ENCODE measurements at places on chromosomes 3 and 15.

GRCh38 chr3:146692254-146692653 lies 87.1 kb upstream of the PLSCR5 start:
- no peak for DNase-seq

GRCh38 chr3:18223974-18224373 lies 201.2 kb downstream of the SATB1 start:
- no peak for DNase-seq

DNA sequence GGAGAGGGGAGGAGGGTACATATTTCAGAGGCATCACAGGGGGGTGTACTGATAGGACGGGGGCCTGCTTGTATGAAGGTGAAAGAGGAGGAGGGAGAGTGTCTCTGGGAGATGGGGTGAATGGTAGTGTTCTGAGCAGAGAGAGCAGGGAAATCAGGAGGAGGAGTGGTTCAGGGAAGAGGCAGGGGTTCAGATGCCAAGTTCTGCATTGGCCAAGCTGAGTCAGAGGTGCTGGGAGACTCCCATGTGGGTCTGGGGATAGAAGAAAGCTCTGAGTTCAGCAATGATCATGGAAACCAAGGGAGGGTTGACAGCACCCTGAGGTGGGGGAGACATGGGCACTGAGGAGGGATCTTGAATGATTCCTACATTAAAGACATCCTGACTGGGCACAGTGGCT lies 3.0 kb downstream of the CYP8B1 start:
- no peak for DNase-seq

GRCh38 chr3:9649791-9650521 lies 651 bp downstream of the MTMR14 start:
- DNase-seq = no peak

DNA sequence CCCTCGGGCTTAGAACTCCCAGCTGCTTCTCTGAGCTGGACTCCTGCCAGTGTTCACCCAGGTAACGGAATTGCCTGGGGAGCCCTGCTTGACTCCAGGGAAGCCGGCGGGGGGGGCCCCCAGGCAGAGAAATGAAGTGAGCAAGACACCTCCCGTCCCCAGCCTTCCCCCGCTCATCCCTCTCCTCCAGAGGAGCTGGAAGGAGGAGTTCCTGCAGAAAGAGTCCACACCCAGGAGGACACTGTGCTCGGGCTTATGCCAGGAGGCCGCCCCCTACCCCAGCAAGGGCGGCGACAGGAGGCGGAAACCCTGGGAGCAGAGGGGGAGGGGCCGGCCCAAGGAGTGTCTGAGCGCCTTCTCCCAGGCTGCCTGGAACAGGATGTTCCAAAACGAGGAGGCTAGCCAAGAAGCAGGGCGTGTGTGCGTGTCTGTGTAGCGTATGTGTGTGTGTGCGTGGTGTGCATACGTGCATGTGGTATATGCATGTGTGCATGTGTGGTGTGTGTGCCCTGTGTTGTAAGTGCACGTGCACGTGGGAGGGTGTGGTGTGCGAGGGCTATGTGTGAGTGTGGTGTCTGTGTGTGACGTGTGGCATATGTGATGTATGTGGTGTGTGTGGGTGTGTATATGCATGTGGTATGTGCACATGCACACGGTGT lies 511.3 kb downstream of the SHQ1 start:
- no peak for DNase-seq

DNA sequence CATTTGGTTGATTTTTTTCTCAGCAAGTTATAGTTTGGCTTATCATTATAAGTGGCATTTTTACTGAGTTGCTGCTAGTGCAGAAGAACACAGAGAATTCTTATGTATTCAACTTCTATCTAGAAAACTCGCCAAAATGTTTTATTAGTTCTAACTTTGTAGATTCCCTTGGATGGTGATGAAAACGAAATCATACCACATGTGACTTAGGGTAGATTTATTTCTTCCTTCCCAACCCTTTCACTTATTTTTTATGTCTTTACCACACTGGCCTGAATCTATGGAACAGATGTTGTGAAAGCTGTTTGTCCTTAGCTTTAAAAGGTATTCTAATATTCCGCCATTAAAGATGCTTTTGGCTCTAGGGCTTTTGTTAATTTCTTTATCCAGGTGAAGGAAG lies 503.3 kb upstream of the CFAP20DC start:
- no peak for DNase-seq

Measured in AG04450 (cell line).